Ureter (tissue), 1 donor: ENCODE measurements at places on chromosomes 11 and 22. TPM values are rescaled to one million over a fixed set of nuclear protein-coding genes. Genes with fewer than 3 reads are reported as not detected.

Gene VSTM5
- total RNA-seq, result 1.4 TPM

Gene CPT1A
- total RNA-seq, result 33.3 TPM

Gene SCGB1C1
- not detected for total RNA-seq

Gene AP5B1
- total RNA-seq, result 13.5 TPM

Gene GPR83
- total RNA-seq, result not detected

Gene CDC45
- 1.1 TPM for total RNA-seq

Gene RBM7
- 29.2 TPM for total RNA-seq

Gene LZTR1
- total RNA-seq, result 79.6 TPM

Gene BACE1
- 28.2 TPM for total RNA-seq

DNA sequence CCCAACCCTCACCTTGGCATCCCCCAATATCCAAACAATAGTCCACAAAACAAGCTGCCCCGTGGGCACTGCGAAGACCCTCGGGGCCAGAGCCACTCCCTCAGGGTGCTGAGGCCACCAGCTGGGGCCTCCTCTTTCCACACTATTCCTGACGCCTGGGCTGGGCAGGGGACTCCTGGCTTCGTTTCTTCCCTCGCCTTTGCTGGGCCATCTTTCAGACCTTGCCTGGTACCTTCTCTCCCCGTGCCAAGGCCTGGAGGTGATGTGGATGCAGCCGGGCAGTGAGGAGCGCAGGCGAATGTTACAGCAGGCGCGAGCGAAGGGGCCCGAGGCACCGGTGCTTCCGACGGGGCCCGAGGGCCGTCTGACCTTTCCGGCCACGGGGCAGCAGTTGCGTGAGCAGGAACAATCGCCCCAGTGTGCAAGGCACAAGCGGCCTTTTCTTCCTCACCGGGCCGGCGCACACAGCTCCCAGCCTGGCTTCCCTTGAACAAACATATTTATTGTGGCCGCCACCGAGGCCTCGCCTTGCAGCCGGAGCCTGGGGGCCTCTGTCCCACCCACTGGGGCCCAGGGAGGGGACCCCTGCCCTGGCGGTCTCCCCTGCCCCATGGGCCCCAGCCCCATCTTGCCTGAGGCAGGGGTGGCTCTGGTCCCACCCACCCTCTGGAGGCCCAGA is 32.6 kb upstream of the KCNQ1OT1 start:
- no peak for DNase-seq

DNA sequence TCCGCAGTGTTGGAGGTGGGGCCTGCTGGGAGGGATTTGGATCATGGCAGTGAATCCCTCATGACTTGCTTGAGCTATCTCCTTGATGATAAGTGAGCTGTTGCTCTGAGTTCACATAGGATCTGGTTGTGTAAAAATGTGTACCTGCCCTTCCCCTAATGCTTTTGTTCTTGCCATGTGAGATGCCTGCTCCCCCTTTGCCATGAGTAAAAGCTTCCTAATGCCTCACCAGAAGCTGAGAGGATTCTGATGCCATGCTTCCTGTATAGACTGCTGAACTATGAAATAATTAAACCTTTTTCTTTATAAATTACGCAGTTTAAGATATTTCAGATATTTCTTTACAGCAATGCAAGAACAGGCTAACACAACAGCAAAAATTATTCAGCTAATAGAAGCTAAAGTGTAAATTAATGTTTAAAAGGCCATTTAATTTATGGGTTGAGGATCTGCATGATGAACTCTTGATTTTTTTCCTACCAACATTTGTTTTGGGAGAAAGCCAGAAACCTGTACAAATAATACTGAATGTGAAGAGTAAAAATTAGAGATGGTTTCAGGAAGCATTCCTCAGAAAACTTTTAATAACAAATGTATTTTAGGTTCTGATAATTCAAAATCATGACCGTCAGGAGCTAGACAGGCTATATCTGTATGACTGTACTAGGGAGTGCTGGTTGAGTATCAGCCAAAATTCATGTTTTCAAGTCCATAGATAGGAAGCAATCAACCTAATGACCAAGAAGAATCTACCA is 177.5 kb upstream of the GRIA4 start:
- DNase-seq, result no peak

- DNase-seq, result no peak
These were observed 85.3 kb upstream of the HORMAD2 start for GRCh38 chr22:29994943-29995342.

GRCh38 chr11:35525501-35526175 is at the start of gene PAMR1:
Gene PAMR1, minus strand, starts transcription at chr11:35525616. Its CDS starts 31 bp downstream, at chr11:35525585.
- DNase-seq, result peak; percentile 62

DNA sequence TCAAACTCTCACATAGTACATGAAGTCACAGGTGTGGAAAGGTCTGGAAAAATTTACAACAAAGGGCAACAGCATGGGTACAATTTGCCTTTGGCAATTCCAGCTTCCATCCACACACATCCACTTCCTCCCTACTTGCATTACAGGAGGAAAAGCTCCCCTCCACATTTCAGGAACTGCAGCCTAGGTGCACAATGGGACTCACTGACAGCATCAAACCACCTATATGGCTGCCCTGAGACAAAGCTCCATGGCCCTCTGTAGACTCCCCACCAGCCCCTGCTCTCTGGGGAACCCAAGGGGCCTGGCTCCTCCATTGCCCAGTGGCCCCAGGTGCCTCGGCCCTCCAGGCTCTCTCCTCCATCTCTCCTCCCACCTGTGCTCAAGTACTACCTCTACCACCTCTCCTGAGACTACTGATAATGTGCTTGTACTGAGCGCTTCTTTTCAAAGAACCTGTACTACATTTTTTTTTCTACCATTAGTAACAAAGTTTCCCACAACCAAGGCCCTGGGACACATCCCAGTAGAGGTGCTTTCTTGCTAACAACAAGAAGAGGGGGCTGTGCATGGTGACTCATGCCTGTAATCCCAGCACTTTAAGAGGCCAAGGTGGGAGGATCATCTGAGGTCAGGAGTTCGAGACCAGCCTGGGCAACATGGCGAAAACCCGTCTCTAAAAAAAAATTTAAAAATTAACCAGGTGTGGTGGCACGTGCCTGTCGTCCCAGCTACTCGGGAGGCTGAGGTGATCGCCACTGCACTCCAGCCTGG is 4.9 kb downstream of the YPEL1 start:
- DNase-seq, result no peak

GRCh38 chr11:10311802-10312201 is 6.9 kb downstream of the ADM start:
- no peak for DNase-seq

GRCh38 chr11:69515271-69516245 is 34.1 kb downstream of the LINC01488 start:
- DNase-seq, result no peak

DNA sequence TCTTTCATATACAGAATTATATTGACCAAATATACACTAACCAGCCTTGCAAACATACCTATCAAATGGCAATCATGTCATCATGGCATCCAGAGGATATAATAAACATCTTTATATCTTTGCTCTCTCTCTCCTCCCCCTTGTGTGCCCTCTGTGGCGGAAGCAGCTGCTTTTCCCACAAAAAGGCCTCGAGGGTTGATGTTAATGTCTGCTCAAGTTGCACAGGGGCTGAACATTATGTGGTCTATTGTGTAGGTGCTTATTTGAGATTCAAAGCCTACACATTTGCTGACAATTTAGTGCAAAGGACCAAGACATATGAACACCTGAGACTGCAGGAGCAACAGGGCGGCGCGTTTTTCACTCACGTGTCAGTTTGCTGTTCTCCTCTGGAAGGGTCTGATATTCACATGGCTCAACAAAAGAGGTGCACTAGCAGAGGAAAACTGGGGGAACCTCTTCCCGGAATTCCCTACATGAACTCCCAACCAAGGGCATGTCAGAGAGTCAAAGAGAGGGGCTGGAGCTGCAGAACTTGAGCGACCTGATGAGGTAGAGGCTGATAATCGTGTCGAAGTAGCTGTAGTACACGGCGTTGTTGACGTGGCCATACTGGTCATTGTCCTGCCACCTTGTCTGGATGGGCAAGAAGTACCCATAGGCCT is 138.8 kb downstream of the RCN1 start:
- no peak for DNase-seq

DNA sequence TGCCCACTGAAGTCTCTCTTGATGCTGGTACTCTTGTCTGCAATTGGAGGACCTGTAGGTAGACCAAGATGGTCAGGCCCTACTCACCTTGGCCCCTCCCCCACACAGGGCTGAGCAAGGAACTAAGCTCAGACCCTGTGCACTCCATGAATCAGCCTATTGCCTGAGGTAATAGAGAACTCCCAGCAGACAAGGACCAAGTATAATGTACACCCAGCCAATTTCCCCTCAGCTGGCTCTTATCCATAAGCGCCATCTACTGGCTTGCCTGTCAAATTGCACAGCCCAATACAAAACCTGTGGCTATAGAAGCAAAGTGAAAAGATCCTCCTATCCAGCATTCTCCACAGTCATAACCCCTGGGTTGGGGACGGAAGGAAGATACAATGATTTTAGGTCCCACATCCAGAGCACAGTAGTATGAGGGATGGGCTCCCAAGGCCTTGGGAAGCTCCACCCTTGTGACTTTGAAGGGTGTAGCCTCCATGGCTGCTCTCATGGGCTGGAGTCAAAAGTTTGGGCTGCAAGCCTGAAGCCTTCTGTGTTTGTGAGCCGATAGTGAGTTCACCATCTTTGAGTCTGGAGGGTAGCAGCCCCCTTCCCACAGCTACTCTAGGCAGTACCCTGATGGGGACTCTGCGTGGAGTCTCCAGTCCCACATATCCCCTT is 56.0 kb downstream of the GLYATL2 start:
- DNase-seq, result no peak

- no peak for DNase-seq
These were observed 2.3 kb downstream of the CBX7 start for GRCh38 chr22:39149915-39150847.

GRCh38 chr11:103035791-103036434 is 56.0 kb downstream of the DCUN1D5 start:
- no peak for DNase-seq

- no peak for DNase-seq
These were observed 27.4 kb downstream of the RRAS2 start for GRCh38 chr11:14331476-14332136.

DNA sequence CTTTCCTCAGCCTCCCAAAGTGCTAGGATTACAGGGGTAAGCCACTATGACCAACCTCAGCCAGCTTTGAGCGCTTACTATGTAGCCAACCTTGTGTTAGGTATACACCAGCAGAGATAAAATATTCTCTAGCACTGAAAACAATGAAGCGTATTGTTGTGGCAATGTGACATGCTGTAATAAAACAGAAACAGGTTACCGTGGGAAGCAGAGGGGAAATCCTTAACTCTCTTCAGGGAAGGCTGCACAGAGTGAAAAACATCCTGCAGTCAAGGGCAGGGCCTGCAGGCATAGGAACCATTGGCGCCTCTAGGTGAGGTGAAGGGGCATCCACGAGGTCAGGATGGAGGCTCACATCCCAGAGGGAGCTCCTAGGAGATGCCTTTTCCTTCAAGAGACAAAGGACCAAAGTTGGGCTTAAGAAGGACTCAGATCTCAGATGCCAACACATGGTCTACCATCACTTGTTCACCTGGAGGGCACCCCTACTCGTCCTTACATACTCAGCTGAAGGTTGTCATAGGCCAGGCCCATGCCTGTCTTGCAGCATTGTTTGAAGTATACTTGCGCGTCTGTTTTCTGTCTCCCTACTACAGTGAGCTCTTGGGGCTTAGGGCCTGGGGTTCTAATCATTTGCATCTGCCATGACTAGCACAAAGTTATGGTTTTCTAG is 8.0 kb downstream of the POLD4 start:
- no peak for DNase-seq

GRCh38 chr11:64924910-64925284 is 408 bp downstream of the PPP2R5B start:
- no peak for DNase-seq

GRCh38 chr22:20595461-20595860 is 88.1 kb downstream of the MED15 start:
- DNase-seq, result no peak

DNA sequence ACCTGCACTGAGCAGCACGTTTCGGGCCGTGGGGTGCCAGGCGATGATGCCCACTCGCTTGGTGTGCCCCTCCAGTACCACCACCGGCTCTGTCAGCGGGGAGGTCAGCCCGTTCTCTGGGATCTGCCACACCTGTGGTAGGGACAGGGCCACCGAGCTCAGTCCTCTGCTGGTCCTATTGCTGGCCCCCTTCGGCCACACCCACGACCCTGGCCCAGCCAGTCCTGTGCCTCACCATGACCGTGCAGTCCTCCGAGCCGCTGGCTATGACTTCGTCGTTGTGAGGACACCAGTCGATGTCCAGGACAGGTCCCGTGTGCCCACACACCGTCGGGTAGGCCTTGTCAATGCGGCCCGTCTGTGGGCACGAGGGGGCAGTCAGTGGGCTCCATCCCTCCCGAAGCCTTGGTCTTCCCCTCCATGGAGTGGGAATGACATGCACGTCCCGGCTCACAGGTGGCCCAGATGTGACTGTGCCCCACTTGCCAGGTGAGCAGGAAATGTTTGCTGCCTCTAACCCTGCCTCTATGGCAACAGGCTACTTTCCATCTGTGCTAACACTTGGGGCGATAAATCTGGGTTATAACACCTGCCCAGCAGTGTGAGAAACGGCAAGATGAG is 1.4 kb downstream of the CORO1B start:
- DNase-seq, result no peak

DNA sequence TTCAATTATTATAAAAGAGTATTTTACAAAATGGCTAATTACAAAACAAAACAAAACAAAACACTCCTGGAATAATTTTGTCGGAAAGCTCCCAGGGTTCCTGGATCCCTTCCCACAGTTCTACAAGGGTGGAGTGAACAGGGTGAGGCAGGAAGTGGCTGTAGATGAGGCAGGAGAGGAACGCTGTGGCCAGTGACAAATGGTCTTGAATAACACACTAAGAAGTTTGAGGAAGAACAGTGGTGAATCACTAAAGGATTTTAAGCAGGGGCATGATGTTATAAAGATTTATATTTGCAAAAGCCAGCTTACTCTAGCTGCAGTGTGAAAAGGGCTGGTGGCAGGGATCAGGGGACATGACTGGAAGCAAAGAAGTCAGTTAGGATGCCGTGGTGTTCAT is 33.8 kb upstream of the APOA1 start:
- DNase-seq, result no peak

DNA sequence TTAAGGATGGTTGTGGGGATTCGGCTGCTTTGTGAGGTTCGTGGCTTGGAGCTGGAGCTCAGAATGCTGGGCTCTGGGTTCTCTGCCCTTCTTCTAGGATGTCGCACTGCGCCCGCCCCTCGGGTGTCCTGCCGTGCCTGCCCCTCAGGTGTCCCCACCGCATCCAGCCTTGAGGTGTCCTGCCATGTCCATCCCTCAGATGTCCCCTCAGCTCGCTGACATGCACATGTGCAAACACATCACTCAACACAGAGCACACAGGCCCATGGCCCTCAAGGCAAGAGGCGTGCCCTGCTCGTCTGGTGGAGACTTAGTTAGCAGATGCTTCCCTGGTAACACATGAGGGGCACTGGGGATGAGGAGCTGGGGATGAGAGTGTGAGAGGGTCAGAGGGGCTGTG is 359.3 kb downstream of the TBC1D22A start:
- DNase-seq, result no peak

- no peak for DNase-seq
These were observed 78.1 kb downstream of the BLID start for GRCh38 chr11:122037911-122038310.

- no peak for DNase-seq
These were observed 22.0 kb upstream of the CD44 start for GRCh38 chr11:35116762-35117640.

GRCh38 chr22:32558681-32559355 is 84.2 kb downstream of the FBXO7 start:
- peak; percentile 85 for DNase-seq

- no peak for DNase-seq
These were observed 7.0 kb downstream of the MARK2 start for GRCh38 chr11:63845911-63846310.
